ENCODE measurements at places on chromosomes 5 and 9. TPM values are rescaled to one million over a fixed set of nuclear protein-coding genes. Genes with fewer than 3 reads are reported as not detected.

The ZCCHC9 gene
- total RNA-seq = 9.9 TPM

The SURF4 gene
- total RNA-seq = 58.3 TPM

The HACD4 gene
- total RNA-seq = 1.0 TPM

The ESM1 gene
- total RNA-seq = not detected

The OLFM1 gene
- total RNA-seq = 11.9 TPM

The SLC36A2 gene
- total RNA-seq = 1.2 TPM

All from Right ventricle myocardium superior (tissue), 1 donor.